ENCODE measurements at places on chromosomes 12 and 14.

- DNase-seq: no peak
Observed at GRCh38 chr14:51792809-51793208, 67.6 kb upstream of the GNG2 start.

GRCh38 chr12:111057701-111058425, 137.5 kb upstream of the MYL2 start:
- DNase-seq: no peak

DNA sequence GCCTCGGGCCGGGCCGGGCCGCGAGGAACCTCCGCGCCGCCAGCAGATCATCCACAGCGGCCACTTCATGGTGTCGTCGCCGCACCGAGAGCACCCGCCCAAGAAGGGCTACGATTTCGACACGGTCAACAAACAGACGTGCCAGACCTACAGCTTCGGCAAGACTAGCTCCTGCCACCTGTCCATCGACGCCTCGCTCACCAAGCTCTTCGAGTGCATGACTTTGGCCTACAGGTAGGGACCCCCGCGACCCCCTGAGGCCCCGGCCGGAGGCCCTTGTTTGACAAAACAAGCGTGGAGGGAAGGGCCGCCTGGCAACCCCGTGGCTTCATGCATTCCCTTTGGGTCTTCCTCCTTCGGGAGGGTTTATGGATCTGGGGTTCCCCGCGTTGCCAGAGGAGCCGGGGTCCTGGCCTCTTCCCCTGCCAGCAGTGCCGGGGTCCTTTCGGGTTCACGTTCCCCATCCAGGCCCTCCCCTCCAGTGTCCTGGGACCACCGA, 526 bp downstream of the MLXIP start:
- no peak for DNase-seq

- peak; percentile 12 for DNase-seq
Observed at GRCh38 chr14:64935508-64935907, 7.0 kb downstream of the GPX2 start.

Measured in CD4-positive, alpha-beta T cell treated with Interleukin-4 for 4 hours (primary cell).